Activated T-helper 1 cell treated with anti-CD3 and anti-CD28 coated beads, Interleukin-2, amount 50 U/mL, for 16 hours (primary cell): ENCODE measurements at places on chromosomes 1 and 21.

- DNase-seq, result no peak
Measured at GRCh38 chr1:244006381-244006901, 44.6 kb upstream of the ZBTB18 start.

- no peak for DNase-seq
Measured at GRCh38 chr1:194624833-194625232, 1438.4 kb upstream of the B3GALT2 start.

GRCh38 chr1:224431726-224432125 is 2.9 kb downstream of the WDR26 start:
- DNase-seq, result no peak

- DNase-seq, result no peak
Measured at GRCh38 chr1:67540025-67540732, 110.0 kb upstream of the SERBP1 start.

GRCh38 chr21:45545691-45546531 is 3.7 kb upstream of the SLC19A1 start:
- DNase-seq, result no peak
